ENCODE measurements at places on chromosomes 4 and X. TPM values are rescaled to one million over a fixed set of nuclear protein-coding genes. Genes with fewer than 3 reads are reported as not detected.
A peak's percentile ranks its signal among the peaks of the same experiment; 100 is the strongest.

DNA sequence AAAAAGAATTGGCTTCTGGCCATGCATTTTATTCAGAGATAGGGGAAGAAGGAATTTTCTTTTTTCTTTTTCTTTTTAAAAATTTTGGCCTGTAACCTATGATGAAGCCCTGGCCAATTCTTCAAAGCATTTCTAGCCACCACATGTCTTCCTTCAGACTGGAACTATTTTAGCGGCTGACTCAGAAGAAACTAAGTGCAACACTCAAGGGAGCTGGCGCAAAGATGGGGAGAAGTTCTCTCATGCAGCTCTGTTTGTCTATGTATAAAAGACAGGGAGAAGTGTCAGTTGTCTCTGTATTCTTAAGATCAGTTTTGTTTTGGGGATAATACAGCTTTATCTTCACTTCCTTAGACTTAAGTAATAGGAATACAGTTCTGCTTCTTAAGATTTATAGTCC, 46.1 kb downstream of the MBNL3 start:
- H3K27me3 ChIP-seq: peaks cover 6% of the 10 kb centered on the region
- no peaks in the 10 kb centered on the region for H3K4me1 ChIP-seq
- no peak overlapping the region for H3K4me3 ChIP-seq
- H3K36me3 ChIP-seq: no peaks in the 10 kb centered on the region

DNA sequence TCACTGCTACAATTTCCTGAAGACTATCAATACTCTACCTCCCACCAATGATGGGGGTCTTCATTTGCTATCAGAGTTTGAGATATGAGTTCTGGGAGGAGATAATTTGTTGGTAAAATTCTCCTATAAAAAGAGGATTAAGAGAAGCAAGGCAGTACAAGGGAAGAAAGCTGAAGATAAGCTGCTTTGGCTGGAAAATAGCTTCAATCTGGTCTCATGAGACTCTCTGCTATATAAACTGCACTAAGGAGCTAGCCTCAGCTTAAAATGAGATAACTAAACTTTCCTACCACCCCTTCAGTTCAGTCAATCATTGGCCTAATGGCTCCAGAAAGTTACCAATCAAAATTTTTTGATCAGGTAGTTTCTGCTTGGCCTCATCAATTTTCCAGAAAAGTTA, 2105.0 kb downstream of the ARAP2 start:
- no peak overlapping the region for H3K27ac ChIP-seq
- DNase-seq: no peak
- no peaks in the 10 kb centered on the region for H3K27me3 ChIP-seq
- H3K4me1 ChIP-seq: no peaks in the 10 kb centered on the region
- no peak overlapping the region for H3K4me3 ChIP-seq

GRCh38 chr4:126526335-126526734, 1106.4 kb upstream of the INTU start:
- H3K4me3 ChIP-seq: no peak overlapping the region
- H3K4me1 ChIP-seq: no peaks in the 10 kb centered on the region
- no peaks in the 10 kb centered on the region for H3K27me3 ChIP-seq
- H3K27ac ChIP-seq: no peak overlapping the region

NUP62CL gene
- total RNA-seq: 8.5 TPM

DNA sequence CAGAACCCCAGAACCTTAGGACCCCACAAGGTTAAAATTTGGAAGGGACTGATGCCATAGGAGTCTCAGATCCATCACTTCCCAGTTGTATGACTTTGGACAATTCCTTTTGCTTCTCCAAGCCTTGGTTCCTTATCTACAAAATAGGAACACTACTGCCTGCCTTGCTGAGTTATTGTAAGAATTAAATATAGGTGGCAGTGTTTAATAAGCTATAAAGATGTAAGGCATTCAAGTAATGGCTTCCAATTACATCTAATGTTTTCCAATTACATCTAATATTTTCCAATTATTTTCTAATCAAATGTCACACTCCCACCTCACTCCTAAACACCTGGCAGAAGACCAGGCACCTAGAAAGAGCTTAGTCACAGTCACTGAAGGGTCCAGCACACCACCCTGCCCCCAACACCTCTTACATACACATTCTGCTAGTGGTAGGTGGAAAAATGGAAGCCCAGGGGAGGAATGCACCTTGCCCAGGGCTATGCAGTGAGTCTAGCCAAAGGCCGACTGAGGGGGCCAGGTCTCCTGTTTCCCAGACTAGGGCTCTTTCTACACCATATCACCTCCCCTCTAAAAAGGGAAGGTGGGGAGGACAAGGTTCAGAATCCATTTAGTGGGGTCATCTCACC, 24.5 kb upstream of the KDM5C start:
- no peak overlapping the region for H3K4me3 ChIP-seq
- H3K36me3 ChIP-seq: no peaks in the 10 kb centered on the region
- DNase-seq: no peak
- H3K27ac ChIP-seq: no peak overlapping the region
- H3K4me1 ChIP-seq: no peaks in the 10 kb centered on the region
- no peaks in the 10 kb centered on the region for H3K27me3 ChIP-seq

MAGEA11 gene
- not detected for total RNA-seq

DNA sequence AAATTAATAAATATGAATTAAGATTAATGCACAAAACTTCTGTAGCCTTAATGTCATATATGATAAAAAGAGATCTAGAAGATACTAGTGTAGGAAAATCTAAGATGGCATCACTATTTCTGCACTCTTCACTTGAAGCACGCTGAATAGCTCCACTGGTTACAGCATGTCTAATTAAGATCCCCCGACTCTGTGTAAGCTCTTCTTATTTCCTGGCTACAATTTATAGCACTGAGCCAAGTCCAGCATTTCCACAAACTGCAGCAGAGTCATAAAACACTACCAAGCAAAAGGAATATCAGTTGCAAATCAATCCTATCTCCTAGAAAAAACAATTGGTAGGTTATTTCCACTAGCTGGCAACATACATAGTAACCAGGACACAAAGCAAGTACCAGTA, 1.3 kb upstream of the CCNA2 start:
- no peaks in the 10 kb centered on the region for H3K36me3 ChIP-seq
- no peaks in the 10 kb centered on the region for H3K27me3 ChIP-seq
- peaks cover 5% of the 10 kb centered on the region for H3K4me1 ChIP-seq
- H3K4me3 ChIP-seq: no peak overlapping the region
- no peak for DNase-seq

GLA gene
- 43.0 TPM for total RNA-seq

- no peak overlapping the region for H3K4me3 ChIP-seq
- H3K36me3 ChIP-seq: no peaks in the 10 kb centered on the region
- no peak for DNase-seq
- no peaks in the 10 kb centered on the region for H3K27me3 ChIP-seq
- H3K27ac ChIP-seq: no peak overlapping the region
These were observed 84.3 kb downstream of the TRAM1L1 start for GRCh38 chr4:117001077-117001476.

- no peaks in the 10 kb centered on the region for H3K4me1 ChIP-seq
- H3K36me3 ChIP-seq: no peaks in the 10 kb centered on the region
- DNase-seq: no peak
- no peaks in the 10 kb centered on the region for H3K27me3 ChIP-seq
- no peak overlapping the region for H3K4me3 ChIP-seq
These were observed 53.6 kb upstream of the FGFBP2 start for GRCh38 chr4:16016536-16016935.

DNA sequence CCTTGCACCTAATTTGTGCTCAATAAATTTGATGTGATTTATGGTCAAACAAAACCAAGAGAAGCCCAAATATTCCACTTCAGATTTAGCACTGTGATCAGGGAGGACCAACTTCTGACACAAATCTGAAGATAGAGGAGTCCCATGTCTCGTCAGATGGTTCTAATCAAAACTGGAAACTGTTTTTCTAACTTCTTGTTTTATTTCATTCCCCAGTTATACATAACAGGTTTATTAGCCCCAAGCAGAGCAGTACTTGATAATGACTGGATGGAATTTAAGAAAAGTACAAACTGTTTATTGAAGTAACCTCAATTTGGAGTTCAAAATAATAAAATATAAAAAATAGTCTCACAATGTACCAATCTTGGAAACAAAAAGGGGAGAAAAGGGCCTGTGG, 310.3 kb downstream of the LDB2 start:
- H3K27me3 ChIP-seq: no peaks in the 10 kb centered on the region
- H3K4me3 ChIP-seq: no peak overlapping the region
- H3K36me3 ChIP-seq: no peaks in the 10 kb centered on the region
- no peak for DNase-seq
- H3K27ac ChIP-seq: no peak overlapping the region

DNA sequence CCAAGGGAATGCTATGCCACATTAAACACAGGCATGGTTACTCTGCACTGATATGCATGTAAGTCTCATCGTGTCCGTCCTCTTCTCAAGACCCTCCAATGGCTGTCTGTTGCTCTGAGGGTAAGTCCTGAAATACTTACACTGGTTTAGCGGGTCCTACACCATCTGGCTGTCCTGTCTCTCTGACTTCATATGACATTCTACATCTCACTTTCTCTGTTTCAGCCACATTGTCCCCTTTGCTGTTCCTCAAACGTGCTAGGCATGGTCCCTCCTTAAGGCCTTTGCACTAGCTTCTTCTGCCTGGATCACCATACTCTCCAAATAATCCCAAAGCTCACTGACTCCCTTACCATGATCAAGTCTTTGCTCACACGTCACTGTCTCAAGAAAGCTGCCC, 131.4 kb downstream of the PALLD start:
- DNase-seq: no peak
- no peak overlapping the region for H3K4me3 ChIP-seq
- H3K27ac ChIP-seq: no peak overlapping the region
- no peaks in the 10 kb centered on the region for H3K4me1 ChIP-seq
- no peaks in the 10 kb centered on the region for H3K36me3 ChIP-seq

DNA sequence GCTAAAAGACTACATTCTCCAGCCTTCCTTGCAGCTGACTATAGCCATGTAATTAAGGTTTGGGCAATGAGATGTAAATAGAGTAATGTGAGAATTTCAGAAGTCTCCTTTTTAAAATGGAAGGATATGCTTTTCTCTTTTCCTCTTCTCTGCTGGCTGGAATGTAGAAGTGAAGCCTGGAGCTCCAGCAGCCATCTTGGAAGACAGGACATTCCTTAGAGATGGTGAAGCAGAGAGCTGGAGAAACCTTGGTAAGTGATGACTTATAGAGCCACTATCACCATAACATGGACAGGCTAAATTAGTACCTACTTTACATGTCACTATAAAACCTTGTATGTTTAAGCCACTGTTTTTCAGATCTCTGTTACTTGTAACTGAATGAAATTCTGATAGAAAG, 48.0 kb downstream of the RASL11B start:
- no peak overlapping the region for H3K27ac ChIP-seq
- no peak overlapping the region for H3K4me3 ChIP-seq
- H3K36me3 ChIP-seq: no peaks in the 10 kb centered on the region
- no peaks in the 10 kb centered on the region for H3K4me1 ChIP-seq
- no peaks in the 10 kb centered on the region for H3K27me3 ChIP-seq

DNA sequence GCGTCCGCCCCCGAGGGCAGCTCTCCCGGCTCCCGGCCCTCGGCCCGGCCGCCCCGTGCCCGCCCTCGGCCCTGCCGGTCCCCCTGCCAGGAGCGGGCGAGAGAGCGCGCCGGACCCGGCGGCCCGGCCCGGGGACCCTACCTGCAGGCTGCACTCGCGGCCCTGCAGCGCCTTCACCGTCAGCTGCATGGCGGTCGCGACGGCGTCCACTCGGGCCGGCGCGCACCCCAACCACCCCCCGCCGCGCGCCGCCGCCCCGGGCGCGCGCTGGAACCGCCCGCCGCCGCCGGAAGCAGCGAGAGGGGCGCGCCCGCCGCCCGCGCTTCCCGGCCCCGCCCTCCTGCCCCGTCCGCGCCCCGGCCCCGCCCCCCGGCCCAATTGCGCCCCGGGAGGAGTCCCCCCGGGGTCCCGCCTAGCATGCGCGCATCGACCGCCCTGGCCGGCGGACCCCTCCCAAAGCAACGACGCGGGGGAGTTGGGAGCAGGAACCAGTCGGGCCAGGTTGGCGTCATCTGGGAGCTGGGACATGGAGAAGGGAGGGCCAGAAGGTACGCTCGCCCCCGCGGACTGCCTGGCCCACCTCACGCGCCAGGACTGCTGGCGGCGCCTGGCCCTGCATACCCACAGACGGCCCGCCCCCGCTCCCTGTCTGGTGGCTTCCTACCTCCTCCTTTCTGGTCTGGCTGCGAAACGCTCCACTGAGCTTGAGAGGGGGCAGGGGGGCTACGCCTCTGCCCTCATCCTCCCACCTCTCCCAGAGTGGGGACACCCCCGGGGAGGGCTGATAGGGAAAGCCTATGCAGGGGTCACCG, at the start of gene UBL4A:
TSS of gene UBL4A (minus strand) at position 220 of the 812 bp plus-strand sequence. CDS start at position 189, 31 bp downstream.
- H3K4me1 ChIP-seq: peaks cover 7% of the 10 kb centered on the region
- DNase-seq: peak; percentile 57
- H3K4me3 ChIP-seq: peak within 1 kb of the TSS; percentile 66
- H3K27ac ChIP-seq: peak within 1 kb of the TSS; percentile 77
- no peaks in the 10 kb centered on the region for H3K36me3 ChIP-seq
- peaks cover 36% of the 10 kb centered on the region for H3K27me3 ChIP-seq

- no peak for DNase-seq
- no peak overlapping the region for H3K4me3 ChIP-seq
- H3K27me3 ChIP-seq: no peaks in the 10 kb centered on the region
- H3K27ac ChIP-seq: no peak overlapping the region
- no peaks in the 10 kb centered on the region for H3K4me1 ChIP-seq
- H3K36me3 ChIP-seq: no peaks in the 10 kb centered on the region
These were observed 27.1 kb upstream of the HGFAC start for GRCh38 chr4:3414421-3415279.

GRCh38 chrX:70995338-70995737, 64.4 kb upstream of the SLC7A3 start:
- no peaks in the 10 kb centered on the region for H3K27me3 ChIP-seq
- DNase-seq: no peak
- H3K36me3 ChIP-seq: no peaks in the 10 kb centered on the region
- no peaks in the 10 kb centered on the region for H3K4me1 ChIP-seq
- no peak overlapping the region for H3K4me3 ChIP-seq

DNA sequence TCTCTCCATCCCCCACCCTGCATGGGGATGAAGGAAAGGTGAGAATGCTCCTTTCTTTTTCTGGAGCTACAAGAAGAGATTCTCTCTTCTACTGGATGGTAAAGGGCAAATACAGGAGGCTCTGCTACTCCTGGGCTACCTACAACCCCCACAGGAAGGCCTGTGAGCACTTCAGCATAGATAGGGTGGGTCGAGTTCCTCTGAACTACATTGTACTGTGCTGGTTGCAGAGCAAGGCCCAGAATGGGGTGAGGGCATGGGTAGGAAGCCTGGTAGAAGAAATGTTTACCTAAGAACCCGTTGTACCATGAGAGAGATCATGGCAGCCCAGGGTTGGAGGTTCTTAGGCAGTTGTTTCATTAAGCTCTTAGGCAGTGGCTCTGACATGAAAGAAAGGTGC, 510.4 kb downstream of the MID1IP1 start:
- H3K27ac ChIP-seq: no peak overlapping the region
- no peak for DNase-seq
- no peaks in the 10 kb centered on the region for H3K4me1 ChIP-seq
- no peaks in the 10 kb centered on the region for H3K27me3 ChIP-seq
- no peaks in the 10 kb centered on the region for H3K36me3 ChIP-seq
- H3K4me3 ChIP-seq: no peak overlapping the region

FAM47E gene
- total RNA-seq: 6.1 TPM

All from breast epithelium (tissue), 4 donors.